ENCODE measurements at places on chromosomes 12 and 14.

GRCh38 chr12:66823857-66824570, 145.1 kb upstream of the GRIP1 start:
- no peak for DNase-seq

- DNase-seq, result no peak
Measured at GRCh38 chr12:59459966-59460660, 135.7 kb upstream of the SLC16A7 start.

DNA sequence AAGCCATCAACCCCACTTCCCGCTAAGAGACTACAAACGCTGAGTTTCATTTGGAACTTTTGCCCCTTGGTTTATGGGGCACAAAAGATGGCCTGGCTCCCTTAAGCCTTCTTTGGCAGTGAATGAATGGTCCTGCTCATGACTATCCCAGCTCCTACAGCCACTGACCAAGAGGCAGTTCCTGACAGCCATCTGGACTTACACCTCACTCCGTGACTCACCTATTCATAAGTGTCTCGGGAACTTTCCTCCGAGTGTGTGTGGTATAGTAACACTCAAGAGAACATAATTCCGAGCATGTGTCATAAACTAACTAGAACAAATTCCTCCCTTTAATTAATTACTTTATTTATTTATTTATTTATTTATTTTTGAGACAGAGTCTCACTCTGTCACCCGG, 51.9 kb upstream of the NUDT4 start:
- no peak for DNase-seq

- no peak for DNase-seq
Measured at GRCh38 chr14:28759653-28760313, 6.8 kb upstream of the FOXG1 start.

- DNase-seq, result no peak
Measured at GRCh38 chr12:22658214-22658613, 33.2 kb downstream of the ETNK1 start.

- no peak for DNase-seq
Measured at GRCh38 chr12:3353621-3354020, 137.4 kb upstream of the PRMT8 start.

GRCh38 chr12:24489939-24490338, 459.0 kb downstream of the BCAT1 start:
- DNase-seq, result no peak

DNA sequence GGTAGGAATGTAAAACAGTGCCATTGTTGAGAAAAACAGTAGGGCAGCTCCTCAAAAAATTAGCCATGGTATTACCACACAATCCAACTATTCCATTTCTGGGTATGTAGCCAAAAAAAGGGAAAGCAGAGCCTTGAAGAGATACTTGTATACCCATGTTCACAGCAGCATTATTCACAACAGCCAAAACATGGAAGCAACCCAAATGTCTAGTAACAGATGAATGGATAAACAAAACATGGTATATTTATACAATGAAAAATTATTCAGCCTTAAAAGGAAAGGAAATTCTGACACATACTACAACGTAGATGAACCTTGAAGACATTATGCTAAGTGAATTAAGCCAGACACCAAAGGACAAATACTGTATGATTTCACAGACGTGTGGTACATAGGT, 67.6 kb upstream of the GNG2 start:
- no peak for DNase-seq

DNA sequence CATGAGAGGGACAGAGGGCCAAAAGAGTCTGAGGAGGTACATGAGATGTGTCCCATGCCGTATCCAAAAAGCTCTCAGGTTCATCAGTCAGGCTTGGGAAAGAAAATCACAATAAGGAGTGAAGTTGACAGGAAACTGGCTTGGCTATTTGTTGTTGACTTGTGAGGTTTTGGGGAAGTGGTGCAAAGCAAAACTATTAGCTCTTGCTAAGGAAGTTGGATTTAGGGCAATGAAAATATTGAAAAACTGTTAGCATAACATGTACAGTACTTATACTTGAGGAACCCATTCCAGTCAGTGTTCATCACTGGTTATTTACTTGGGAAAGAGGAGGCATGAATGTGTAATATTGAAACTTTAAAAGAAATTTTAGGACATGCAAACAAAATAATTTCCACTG, 145.9 kb downstream of the DUSP6 start:
- DNase-seq, result no peak

DNA sequence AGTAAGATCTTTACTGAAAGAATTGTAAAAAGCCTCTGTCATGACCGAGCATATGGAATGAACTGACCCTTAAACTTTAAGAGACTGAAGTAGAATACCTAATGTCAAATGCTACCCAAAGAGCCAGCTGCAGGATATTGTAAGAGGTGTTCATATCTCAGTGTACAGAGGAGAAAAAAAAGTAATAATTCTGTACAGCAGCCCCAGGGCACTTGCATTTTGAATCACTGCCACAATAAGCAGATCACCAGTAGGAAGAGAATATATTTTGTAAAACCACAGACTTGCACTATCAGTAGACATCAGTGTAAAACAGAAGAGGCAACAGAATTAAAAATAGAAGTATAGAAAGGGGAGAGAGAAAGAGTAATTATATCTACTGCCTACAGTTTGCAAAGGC, 162.6 kb downstream of the PPFIA2 start:
- no peak for DNase-seq

DNA sequence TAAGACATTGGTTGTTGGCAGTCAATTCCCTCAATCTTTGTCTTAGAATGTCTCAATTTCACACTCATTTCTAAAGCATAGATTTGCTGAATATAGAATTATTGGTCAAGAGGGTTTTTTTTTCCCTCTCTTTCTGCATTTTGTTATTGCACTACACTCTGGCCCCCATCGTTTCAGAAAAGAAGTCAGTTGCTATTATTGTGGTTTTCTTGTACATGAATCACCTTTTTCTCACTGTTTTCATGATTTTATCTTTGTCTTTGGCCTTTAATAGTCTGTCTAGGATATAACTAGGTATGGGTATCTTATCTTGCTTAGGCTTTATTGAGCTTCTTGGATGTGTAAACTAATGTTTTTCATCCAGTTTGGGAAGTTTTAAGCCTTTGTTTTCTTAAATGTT, 194.3 kb upstream of the DAAM1 start:
- DNase-seq, result no peak

GRCh38 chr12:16359512-16360491, 12.4 kb downstream of the MGST1 start:
- DNase-seq, result no peak

GRCh38 chr12:30985814-30986452, 59.4 kb downstream of the TSPAN11 start:
- no peak for DNase-seq

DNA sequence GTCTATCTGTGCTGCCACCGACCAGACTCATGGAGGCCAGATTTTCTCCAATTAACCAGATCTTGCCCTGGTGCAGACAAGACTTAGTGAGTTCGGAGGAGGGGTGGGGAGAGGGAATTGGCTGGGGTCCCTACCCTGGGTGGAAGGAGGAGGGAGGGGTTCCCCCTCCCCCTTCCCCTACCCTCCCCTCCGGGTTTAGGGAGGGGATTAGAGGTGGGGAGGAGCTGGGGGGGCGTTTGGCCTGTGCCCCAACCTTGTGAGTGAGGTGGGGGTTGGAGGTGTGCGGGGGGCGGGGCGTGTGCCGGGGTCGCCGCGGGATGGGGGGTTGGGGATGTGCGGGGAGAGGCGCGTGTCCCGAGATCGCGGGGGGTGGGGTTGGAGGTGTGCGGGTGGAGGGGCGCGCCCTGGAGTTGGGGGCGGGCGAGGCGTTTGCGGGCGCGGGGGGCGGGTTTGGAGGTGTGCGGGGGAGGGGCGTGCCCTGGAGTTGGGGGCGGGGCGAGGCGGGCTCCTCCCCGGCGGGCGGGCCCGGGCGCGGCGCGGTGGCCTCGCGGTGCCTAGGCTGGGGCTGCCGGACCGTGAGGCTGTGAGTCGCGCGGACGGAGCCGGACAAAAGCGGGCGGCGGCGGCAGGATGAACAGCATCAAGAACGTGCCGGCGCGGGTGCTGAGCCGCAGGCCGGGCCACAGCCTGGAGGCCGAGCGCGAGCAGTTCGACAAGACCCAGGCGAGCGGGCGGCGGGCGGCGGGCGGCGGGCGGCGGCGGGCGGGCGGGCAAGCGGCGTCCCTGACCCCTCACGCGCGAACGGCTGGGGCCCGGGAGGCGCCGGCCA, at the start of gene HIP1R:
Gene HIP1R, plus strand, starts transcription at position 537 of the 829 bp plus-strand sequence. Its CDS starts 94 bp downstream, at position 631.
- DNase-seq, result peak; percentile 60

DNA sequence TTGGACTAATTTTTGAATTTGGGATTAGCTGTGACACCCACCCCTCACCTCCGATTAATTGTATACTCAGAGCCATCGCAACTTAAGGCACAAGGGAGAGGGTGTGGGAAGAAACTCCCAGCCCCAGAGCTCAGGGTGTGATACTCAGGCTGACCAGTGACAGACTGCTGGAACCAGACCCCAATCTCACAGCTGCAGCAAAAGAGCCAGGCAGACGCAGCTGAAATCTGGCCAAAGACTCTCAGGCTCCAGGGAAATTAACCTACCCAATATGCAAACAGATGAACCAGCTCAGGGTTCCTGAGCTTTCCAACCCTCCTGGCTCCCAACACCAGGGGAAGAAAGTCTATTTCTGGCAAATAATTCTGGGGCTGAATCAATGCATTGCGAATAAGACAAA, 30.5 kb downstream of the ANAPC7 start:
- no peak for DNase-seq

DNA sequence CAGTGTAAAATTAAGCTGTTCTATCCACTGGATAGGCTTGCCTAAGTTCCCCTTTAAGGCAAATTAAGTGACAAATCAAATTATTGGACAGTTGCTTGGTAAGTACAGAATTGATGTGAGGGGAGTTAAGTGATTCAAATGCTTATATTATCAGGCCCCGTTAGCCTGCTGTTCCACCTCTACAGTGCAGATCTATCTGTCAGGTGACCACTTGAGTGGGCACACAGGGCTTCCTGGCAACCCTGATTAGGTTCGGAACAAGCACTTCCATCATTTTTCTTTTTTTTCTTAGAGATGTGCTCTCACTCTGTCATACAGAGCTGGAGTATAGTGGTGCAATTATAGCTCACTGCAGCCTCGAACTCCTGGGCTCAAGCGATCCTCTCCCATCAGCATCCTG, 453.8 kb downstream of the RAD51B start:
- no peak for DNase-seq

- DNase-seq, result no peak
Measured at GRCh38 chr12:100899301-100899700, 104.7 kb downstream of the ANO4 start.

GRCh38 chr12:108190529-108190928, 61.4 kb downstream of the WSCD2 start:
- DNase-seq, result no peak

- no peak for DNase-seq
Measured at GRCh38 chr12:85872497-85873091, 1.5 kb upstream of the NTS start.

DNA sequence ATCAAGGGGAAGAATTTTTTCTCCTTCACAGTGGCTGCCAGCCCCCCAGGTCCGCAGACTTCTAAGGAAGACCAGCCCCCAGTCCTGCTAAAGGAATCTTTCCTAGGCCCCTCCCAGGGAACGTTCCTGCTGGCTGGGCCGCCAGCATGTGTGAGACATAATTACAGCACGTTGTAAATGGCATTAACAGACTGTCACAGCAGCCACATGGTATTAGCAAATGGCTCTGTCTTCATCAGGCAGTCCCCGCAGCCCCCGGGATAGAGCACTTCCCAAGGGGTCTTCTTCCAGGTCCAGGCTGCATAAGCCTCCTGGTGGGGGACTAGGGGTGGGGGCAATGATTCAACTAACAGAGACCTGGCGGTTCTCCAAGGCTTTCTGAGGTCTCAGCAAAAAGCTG, 34.9 kb upstream of the FAM222A start:
- no peak for DNase-seq

DNA sequence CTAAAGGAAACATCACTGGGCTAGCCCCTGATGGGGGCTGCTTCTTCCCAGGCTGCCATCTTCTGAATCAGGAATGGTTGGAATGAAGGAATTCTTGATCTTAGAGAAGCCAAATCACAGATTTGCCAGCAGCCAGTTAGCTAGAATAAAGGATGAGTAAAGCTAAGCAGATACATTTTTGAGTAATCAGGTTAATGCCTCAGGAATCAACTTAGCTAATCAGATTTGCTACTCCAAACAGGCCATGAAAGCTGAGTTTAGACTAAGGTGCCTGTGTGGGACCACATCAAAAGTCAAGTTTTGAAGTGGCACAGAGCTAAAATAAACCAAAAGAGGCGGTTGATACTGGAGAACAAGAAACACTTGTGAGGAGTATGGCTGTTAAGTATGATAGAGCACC, 28.8 kb upstream of the LMO3 start:
- DNase-seq, result no peak

DNA sequence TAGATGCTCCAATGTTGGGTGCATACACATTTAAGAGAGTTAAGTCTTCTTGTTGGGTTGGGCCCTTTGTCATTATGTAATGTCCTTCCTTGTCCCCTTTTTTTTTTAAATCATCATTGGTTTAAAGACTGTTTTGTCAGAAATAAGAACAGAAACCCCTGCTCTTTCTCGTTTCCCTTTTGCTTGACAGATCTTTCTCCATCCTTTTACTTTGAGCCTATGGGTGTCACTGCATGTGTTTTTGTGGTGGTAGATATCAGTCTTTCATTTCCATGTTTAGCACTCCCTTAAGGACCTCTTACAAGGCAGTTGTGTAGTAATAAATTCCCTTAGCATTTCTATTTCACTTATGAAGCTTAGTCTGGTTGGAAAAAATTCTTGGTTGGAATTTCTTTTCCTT, 47.4 kb downstream of the RTN1 start:
- DNase-seq, result no peak

Data from activated T-cell treated with anti-CD3 and anti-CD28 coated beads for 1 hour (primary cell).